ENCODE measurements at places on chromosomes 7 and 10.

DNA sequence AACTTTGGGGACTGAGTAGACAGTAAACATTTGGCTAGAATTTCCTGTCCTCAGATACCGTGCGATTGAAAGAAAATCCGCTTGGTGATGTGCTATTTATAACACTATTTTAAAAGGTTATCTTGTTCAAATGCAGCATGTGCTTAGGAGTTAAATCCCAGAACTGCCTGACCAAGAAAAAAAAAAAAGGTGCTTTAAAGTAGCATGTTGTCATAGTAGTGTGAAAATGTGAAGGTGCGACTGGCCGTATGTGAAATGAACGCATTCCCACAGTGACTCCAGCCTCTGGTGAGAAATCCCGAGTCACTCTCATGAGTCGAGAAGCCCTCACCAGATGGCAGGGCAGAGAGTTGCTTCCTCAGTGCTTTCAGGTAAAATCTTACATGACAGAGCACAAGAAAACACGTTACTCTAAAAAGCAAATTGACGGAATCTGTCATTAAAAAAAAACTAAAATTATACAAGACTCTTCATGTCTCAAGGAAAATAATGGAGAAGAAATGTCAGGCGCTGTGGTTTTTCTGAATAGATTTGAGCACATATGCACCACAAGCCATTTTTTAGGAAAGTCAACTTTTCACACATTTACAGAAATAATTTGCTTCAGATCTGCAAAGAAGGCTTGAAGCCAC lies 18.4 kb upstream of the KLF6 start:
- peak; percentile 70 for DNase-seq

- no peak for DNase-seq
Observed at GRCh38 chr7:54874804-54875203, 115.8 kb upstream of the SEC61G start.

DNA sequence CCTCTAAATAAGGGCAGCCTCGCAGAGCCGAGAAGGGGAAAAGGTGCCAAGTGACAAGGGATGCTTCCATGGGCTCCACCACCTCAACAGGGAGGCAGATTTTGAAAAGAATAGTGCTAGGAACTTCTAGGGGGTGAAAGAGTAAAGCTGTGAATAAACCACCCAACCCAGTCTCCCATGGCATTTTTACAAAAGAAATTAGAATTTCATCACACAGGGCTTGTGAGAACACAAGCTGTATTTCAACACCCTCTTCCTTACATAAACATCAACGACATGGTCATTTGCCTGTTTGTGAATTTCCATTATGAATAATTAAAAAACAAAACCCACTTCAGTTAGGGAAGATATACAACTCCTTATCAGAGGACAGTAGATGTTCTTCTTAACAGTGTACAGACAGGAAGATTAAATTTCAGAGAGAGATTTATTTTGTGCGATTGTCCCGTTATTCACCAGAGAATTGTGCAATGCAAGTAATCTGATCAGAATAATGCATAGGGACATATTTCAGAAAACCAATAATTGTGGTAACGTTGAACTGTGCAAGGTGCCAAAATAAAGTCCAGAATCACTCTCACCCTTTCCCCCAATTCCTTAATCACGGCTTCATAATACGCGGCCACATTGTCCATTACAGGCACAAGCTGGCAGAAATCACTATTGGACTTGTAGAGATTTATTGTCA lies 207.8 kb upstream of the MGMT start:
- no peak for DNase-seq

GRCh38 chr7:155674556-155674955 lies 30.1 kb downstream of the RBM33 start:
- DNase-seq = no peak

DNA sequence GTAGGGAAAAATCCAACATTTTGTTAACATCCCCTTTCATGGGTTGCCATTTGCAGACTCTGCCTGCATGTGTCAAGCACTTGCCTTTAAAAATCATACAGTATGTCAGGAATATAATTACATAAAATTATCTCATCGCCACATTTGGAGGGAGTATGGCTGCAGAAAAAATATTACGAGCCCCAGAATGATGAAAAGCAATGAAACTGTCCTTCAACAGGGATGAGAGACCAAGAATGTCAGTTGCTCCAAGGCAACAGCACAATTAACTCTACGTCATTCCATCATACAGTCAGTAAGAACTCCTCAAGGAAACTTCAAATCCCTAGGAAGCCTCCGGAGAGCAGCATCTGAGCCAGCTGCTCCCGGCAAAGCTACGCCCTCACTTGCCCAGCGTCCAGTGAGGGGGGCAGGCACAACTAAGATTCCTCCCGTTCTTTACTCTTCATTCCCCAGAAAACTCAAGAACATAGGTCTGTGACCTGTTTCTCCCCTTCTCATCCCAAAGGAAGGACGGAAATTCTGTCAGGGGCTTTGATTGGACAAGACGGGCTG lies 132.9 kb downstream of the ANLN start:
- no peak for DNase-seq

DNA sequence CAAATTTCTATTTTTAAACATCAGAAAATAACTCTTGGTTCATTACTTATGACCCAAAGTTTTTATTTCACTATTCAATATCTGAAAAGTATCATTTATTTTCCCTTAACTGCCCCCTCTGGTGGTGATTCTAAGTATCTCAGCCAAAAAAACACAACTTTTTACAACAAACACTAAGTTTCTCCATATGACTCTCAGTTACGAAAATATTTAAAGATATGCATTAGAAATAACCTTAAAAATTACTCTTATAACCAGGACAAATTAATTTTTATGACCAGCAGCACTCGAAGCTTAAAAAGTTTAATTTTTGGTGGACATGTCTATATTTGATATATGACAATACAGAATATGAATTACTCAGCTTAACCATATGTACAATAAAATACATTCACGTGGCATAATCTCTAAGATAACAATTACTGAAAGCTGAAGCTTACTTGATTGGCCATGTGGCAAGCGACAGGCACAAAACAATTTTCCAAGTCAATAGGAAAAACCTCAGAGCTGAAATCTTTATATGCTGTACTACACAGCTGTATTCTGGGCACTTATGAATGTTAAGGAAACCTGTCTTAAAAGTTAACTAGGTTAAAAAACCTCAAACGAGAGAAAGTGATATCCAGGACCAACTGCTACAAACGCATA lies 2.3 kb downstream of the HNRNPA2B1 start:
- no peak for DNase-seq

DNA sequence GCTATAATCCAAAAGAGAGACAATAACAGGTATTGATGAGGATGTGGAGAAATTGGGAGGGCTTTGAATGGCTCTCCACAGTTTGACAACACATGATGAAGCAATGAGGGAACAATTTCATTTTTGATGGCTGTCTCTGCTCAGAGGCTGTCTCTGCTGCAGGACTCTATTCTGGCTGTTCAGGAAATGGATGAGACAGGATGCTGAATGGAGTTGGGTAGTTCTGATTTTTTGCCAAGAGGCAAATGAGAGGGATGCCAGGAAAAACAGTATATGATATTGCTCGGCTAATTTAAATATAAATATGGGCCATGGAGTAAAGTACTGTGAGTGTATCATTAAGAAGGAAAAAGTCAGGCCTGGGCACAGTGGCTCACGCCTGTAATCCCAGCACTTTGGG lies 16.8 kb downstream of the APBB1IP start:
- DNase-seq = no peak

DNA sequence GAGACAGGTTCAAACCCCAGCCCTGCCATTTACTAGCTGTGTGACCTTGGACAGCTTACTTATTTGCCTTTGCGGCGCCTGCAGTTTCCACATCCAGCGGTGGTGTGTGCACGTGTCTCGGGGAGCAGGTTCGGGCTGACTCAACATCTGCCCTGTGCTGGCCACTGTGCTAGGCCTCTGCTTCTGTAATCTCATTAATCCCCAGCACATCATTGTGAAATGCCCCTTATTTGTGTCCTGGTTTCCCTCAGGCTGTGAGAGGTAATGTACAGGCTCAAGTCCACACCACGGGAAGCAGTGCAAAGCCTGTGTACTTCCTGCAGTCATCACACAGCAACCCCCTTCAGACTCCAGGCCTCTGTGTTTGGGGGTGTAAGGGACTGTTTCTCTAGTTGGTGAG lies 285.7 kb downstream of the RPS24 start:
- DNase-seq = no peak

- DNase-seq = no peak
Observed at GRCh38 chr7:33152087-33152486, 22.7 kb downstream of the BBS9 start.

GRCh38 chr10:137031-137430 lies 1.8 kb downstream of the ZMYND11 start:
- peak; percentile 60 for DNase-seq

DNA sequence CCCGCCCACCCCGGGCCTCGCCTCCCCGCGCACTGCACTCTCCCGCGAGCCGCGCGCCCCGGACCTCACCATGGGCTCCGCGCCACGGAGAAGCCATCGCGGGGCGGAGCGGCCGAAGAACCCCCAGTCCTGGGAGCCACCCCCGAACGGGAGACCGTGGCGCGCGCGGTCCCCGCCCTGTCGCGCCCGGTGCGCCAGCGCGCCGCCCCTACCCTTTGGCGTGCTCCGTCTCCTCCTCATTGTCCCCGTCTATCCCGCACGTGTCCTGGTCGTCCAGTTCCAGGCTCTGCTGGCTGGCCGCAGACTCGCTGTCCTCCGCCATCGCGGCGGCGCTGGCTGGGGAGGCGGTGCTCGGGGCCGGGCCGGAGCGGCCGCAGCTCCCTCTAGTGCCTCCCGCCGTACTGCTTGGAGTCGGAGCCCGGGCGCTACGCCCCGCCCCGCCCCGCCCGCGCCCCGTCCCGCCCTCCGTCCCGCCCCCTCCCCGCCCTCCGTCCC lies at the start of gene NMT2:
Gene NMT2, minus strand, starts transcription at position 403 of the 495 bp plus-strand sequence. Its CDS starts 81 bp downstream, at position 322.
- DNase-seq = no peak

DNA sequence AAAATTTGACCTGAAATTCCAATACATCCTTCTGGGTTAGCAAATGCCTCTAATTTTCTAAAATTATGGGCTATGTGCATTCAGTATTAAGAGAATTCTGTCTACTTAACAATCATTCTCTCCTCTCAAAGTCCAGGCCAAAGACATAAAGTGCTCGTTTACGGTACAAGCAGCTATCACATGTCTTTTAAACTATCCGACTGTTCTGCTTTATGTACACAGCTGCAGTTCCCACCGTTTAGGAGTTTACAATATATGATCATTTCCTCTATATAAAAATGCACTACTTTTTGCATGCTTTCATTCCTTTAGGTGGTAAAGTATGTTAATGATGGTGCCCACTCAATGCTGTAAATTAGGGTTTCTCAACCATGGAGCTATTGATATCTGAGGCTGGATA lies 34.0 kb downstream of the CDK6 start:
- DNase-seq = no peak

DNA sequence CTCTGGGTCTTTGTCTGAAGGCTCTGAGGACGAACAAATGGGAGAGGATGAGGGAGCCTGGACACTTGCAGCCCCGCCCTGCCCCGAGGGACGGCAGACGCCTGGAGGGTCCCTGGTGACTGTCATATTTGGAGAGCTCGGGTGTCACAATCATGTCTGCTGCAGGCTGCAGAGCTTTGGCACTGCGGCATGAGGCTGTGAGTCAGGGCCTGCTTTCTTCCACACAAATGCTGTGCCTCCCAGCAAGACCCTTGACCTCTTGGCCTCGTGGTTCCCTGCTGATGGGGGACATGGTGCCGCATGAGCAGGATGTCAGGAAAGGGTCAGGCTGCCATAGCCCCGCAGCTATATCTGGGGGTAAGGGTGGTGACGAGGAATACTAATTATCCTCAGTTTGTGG lies 64.9 kb upstream of the PPIF start:
- no peak for DNase-seq

DNA sequence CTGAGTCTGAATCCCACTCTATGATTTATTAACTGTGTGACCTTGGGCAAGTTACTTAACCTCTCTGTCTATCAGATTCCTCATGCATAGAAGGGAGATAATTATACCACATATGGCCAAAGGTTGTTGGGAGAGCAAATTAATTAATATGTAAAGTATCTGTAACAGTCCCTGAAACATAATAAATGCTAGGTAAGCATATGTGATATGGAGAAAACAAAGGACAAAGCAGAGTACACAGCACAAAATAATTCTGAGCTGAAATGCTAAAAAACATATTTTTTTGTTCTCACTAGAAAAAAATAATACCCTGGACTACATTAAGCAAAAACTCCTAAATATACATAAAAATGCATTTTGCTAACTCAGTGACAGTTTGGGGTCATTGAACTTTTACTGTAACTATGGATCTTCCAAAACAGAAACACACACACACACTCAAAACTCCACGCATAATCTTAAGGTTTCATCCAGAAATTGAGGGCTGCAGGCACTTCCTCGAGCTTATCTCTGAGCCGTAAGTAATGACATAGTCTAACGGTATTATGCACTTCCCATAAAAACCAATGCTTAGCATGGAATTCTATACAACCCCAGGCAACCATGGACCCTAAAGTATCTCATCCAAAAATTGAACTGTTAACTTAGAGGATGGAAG lies 201.7 kb upstream of the PTN start:
- no peak for DNase-seq

DNA sequence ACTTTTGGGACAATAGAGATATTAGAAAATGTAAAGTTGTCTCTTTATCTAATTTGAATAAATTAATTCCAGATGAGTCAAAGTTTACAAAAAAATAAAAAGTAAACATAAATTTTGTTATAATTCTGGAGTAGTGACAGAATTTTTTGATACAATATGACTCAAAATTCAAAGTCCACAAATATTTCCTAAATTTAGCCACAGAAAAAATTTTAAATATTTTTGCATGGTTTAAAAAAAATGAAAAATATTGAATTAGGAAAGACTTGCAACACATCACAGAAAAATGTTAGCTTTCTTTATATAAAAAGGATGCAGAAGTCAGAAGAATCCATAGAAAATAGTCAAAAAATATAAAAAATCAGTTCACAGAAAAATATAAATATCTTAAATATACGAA lies 117.7 kb downstream of the ARHGAP21 start:
- no peak for DNase-seq

DNA sequence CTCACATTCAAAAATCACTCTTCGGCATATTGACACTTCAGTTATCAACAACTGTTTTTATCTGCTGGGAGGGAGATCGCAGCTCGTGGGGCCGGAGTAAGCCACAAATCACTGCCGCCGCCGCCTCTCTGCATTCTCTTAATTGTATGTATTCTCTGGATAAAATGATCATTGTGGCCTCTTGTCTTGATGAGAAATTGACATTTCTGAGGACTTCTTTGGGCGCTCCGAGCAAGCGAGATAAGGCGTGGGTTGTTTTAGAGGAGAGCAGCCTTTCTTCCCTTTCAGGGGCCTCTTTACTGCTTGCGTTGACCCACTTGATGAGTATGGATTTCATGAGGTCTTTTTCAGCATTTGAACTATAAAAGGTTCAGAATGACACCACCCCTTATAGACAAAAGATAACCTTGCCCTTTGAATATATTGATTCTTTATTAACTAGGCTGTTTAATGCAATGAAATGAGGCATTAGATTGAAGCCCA lies 130.6 kb downstream of the EBF3 start:
- DNase-seq = no peak

GRCh38 chr7:36309716-36310115 lies 79.9 kb upstream of the ANLN start:
- DNase-seq = no peak

GRCh38 chr10:16192337-16192736 lies 244.5 kb upstream of the PTER start:
- DNase-seq = no peak

GRCh38 chr10:26543567-26544306 lies 105.6 kb downstream of the APBB1IP start:
- no peak for DNase-seq
